ENCODE measurements at places on chromosomes 11 and 22.

DNA sequence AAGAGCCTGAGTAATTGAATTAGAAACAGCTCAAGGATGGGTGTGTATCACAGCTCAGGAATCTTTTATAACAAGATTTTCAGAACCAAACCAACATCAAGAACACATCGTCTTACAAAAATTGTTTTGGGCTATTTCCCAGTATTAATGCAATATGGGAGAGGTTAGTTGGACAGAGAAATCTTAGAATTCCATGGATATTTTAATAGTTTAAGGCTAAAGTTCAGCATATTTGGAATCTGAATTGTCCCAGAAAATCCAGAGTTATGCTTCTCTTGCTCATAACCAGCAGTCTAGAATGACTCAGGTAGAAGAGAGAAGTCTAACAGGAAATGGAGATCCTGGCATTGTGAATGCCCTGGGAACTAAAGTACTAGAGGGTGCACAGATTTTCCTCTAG, 74.6 kb downstream of the ADM start:
- no peak for DNase-seq

DNA sequence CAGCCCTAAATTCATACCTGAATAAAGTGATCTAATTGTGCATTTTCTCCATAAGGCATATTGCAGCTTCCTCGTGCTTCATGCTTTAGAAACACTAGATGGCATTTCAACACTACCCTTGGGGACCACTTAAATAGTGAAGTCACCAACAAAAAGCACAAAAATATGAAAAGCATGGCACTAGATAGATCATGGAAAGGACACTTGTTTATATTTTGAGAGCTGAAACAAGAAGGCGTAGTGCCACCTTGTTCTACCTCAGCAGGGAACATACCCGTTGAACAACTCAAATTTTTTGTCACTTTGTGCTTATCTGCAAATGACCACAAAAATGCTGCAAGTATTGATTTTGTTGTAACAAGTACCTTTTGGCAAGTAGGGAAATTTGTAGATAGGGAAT, 8.6 kb downstream of the TBCEL start:
- DNase-seq, result no peak

DNA sequence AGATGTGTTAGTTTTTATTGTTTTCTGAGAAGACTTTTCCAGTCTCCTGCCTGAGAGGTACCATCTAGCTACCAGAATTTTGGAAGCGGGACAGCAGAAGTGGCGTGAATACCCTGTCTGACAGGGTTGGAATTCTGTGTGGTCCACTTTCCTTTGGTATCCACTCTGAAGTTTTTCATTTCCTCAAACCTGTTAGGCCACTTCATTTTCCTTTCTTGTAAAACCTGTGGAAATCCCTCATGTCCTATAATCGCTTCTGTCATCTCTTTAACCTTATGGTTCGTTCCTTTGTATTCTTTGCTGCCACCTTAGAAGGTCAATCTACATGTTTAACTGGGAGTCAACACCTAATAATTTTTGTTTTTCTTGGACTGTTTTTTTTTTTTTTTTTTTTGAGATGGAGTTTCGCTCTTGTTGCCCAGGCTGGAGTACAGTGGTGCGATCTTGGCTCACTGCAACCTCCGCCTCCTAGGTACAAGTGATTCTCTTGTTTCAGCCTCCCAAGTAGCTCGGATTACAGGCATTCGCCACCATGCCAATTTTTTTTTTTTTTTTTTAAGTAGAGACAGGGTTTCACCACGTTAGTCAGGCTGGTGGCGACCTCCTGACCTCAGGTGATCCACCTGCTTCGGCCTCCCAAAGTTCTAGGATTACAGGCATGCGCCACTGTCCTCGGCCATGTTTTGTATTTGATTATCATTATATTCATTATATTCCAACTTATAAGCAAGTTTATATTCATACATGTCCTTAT, 7.1 kb downstream of the SFI1 start:
- no peak for DNase-seq

GRCh38 chr11:117657794-117658193, 139.2 kb downstream of the DSCAML1 start:
- no peak for DNase-seq

DNA sequence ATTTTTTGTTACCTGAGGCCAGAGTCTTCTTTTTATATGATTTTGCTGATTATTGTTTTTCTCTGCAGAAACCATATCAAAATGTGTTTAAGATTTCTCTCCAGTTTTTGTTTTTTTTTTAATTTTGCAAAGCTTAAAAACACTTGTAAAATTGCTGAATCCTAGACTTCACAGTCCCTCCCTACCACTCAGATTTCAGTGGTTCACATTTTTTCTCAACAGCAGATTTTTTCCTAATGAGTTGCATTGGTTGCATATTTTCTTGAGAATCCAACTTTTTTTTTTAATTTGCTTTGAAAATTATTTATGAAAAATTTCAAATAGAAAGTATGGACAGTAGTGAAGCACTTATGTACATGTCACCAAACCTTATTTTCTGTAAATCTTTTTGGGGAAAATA, 5.8 kb downstream of the ARL14EP start:
- no peak for DNase-seq
